ENCODE measurements at places on chromosomes 7 and 10.

DNA sequence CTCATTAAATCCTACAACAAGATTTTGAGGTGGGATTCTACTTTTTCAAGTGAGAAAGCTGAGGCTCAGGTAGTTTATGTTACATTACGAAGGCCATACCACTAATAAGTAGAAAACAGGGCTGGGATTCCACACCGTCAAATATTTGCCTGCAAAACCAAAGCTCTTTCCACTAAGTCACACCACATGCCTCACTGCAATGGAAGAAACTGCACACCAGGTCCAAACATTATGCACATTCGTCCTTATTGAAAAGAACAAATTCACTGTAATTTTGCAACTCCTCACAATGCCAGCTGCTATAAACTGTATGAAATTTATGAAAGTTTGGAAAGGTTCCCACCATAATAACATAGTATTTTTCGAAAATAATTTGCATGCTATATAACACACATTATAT lies 66.5 kb downstream of the DGKB start:
- H3K4me3 ChIP-seq: no peak overlapping the region
- no peak for DNase-seq
- H3K27me3 ChIP-seq: no peaks in the 10 kb centered on the region
- peak overlapping the region; percentile 61 for H3K27ac ChIP-seq

DNA sequence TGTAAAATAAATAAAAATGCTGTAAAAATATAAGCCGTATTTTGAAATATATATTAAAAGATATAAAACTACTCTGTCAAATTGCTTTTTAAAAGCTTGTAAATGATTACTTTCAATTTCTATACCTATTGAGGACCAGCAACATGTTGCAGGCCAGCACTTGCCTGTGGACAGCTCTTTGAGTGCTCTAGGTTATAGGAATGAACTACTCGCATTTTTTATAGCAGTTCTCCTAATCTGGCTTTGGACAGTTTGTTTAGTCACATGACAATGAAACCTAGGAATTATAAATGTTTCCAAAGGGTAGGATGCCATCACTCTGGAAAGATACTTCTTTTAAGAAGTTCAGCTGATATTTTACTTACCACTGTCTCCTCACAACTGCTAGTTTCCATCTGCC lies 117.7 kb upstream of the PTPRZ1 start:
- H3K36me3 ChIP-seq: no peaks in the 10 kb centered on the region
- no peak for DNase-seq
- no peak overlapping the region for H3K27ac ChIP-seq
- H3K4me1 ChIP-seq: peaks cover 21% of the 10 kb centered on the region
- H3K27me3 ChIP-seq: no peaks in the 10 kb centered on the region

GRCh38 chr10:84551437-84552120 lies 223.2 kb downstream of the CCSER2 start:
- H3K4me3 ChIP-seq: no peak overlapping the region
- no peak for DNase-seq
- no peaks in the 10 kb centered on the region for H3K27me3 ChIP-seq
- no peaks in the 10 kb centered on the region for H3K36me3 ChIP-seq

DNA sequence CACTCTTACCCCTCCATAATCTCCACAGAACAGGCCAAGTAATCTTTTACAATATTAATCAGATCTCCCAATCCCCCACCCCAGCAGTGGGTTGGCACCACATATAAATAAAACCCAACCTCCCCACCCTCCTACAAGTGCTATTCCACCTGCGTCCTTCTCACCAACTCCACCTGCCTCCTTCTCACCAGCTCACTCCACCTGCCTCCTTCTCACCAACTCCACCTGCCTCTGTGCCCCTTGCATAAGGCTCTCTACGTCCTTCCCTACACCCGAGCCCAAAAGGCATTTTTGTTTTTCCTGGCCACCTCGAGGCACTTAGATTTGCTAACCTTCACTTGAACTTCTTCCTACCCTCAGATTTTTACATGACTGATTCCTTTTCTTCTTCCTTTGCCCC lies 89.7 kb downstream of the ATE1 start:
- peaks cover 13% of the 10 kb centered on the region for H3K4me1 ChIP-seq
- DNase-seq: no peak
- H3K27me3 ChIP-seq: no peaks in the 10 kb centered on the region
- no peaks in the 10 kb centered on the region for H3K36me3 ChIP-seq
- no peak overlapping the region for H3K4me3 ChIP-seq
- H3K27ac ChIP-seq: peak overlapping the region; percentile 31

DNA sequence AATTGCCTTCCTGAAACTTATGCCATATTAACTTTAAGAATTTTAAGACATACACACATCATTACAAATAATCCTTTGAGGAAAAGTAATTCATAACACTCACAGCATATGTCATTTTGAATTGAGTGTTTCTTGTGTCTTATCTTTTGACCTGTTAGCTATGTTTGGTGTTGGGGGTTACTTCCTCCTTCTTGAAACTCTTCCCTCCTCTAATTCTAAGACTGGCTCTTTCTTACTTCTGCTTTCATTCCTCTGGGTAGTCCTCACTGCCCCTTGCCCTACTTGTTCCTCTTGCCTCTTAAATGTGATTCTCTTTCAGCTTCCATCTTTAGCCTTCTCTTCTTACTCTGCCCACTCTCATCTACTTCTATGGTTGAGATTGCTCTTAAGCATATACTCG lies 28.3 kb upstream of the PIP4K2A start:
- H3K4me3 ChIP-seq: no peak overlapping the region
- no peaks in the 10 kb centered on the region for H3K4me1 ChIP-seq
- no peak overlapping the region for H3K27ac ChIP-seq
- H3K27me3 ChIP-seq: no peaks in the 10 kb centered on the region
- peaks cover 5% of the 10 kb centered on the region for H3K36me3 ChIP-seq

DNA sequence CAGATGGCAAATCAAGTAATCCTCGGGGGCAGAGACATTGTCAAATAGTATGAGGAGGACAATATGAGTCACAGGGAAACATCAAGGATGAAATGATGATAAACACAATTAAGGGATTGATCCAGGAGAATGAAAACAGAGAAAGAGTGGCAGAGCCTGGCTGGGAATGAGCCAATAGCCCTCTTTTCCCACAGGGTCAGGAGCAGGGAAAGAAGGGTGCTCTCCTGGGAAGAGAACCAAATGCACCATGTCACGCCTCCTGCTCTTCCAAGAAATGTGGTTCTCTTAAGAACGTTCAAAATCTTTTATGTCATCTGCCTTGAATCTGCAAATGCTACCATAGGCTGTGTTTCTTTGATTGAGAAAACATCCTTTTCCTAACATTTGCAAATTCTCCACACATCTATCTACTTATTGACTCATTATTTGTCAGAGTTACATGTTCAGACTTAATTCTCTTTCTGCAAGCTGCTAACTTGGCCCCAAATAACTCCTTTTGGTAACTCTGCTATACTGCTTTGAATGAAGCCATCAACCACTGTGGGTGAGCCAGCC lies 50.6 kb downstream of the HIPK2 start:
- H3K27me3 ChIP-seq: no peaks in the 10 kb centered on the region
- H3K36me3 ChIP-seq: peaks cover 3% of the 10 kb centered on the region

GRCh38 chr10:11381023-11381422 lies 230.4 kb downstream of the USP6NL start:
- H3K27me3 ChIP-seq: no peaks in the 10 kb centered on the region
- H3K27ac ChIP-seq: no peak overlapping the region
- H3K4me3 ChIP-seq: no peak overlapping the region
- DNase-seq: no peak
- H3K36me3 ChIP-seq: no peaks in the 10 kb centered on the region

DNA sequence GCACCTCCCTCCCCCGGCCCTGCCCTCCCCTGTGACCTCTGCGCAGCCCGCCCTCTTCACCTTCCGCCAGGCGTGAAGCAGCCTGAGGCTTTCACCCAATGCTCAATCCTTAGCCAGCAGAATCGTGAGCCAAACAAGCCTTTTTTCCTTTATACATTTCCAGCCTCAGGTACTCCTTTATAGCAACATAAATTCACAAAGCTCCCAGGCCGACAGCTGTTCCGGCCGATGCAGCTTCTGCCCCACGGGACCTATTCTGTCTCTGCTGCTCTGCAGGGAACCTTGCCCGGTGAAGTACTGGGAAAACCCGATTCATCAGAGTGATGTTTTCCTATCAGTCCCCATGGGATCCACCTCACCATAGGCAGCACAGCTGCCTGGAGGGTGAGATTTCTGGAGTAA lies 87.4 kb downstream of the CHST15 start:
- H3K27me3 ChIP-seq: no peaks in the 10 kb centered on the region
- peak overlapping the region; percentile 5 for H3K27ac ChIP-seq
- no peak for DNase-seq
- peaks cover 13% of the 10 kb centered on the region for H3K4me1 ChIP-seq

- H3K36me3 ChIP-seq: peaks cover 13% of the 10 kb centered on the region
- H3K27me3 ChIP-seq: peaks cover 3% of the 10 kb centered on the region
These were observed 173.5 kb upstream of the NFE2L3 start for GRCh38 chr7:25978466-25978865.

- no peak overlapping the region for H3K4me3 ChIP-seq
- H3K36me3 ChIP-seq: no peaks in the 10 kb centered on the region
- DNase-seq: no peak
- no peaks in the 10 kb centered on the region for H3K27me3 ChIP-seq
- H3K27ac ChIP-seq: no peak overlapping the region
- no peaks in the 10 kb centered on the region for H3K4me1 ChIP-seq
These were observed 9.3 kb upstream of the AHR start for GRCh38 chr7:17289074-17289645.

DNA sequence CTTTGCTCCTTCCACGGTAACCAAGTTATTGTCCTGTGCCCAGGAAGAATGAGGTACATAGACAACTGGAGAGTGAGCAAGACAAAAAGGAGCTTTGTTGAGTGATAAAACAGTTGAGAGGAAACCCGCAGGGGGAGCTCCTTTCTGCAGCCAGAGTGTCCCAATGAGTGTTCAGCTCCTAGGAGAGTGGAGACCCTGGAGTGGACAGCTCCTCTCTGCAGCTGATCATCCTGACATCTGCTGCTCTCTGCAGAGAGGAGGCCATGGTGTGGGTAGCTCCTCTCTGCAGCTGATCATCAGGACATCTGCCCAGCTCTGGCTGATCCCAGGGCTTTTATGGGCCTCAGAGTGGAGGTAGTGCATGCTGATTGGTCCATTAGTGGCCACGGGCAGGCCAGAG lies 53.4 kb upstream of the PCDH15 start:
- H3K27ac ChIP-seq: no peak overlapping the region
- H3K36me3 ChIP-seq: no peaks in the 10 kb centered on the region
- no peak for DNase-seq
- H3K27me3 ChIP-seq: no peaks in the 10 kb centered on the region

DNA sequence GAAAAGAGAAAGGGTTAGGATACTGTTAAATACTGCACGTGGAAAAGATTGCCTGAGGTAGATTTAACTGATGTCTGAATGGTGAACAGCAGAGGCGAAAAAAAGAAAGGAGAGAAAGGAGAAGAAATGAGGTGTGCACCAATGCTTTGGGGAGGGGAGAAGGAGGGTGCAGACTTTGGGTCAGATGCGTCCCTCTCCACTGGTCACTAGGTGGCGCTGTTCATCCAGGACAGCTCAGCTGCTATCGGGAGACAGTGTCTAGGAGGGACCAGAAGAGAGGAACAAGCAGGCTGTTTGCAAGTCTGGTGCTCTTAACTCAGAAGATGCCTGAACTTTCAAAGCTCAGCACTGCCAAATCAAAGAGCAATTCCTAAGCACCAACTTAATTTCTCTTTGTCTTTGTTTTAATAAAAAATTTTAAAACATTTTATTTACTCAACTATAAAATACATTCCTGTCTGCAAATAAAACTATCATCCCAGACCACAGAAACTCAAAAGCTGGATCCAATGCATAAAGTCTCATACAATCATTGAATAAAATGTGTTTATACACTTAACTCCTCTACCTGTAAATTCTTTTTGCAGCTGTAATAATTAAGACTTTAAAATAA lies 83.9 kb upstream of the PDLIM1 start:
- H3K4me1 ChIP-seq: peaks cover 28% of the 10 kb centered on the region
- H3K36me3 ChIP-seq: peaks cover 2% of the 10 kb centered on the region
- DNase-seq: peak; percentile 86
- no peak overlapping the region for H3K4me3 ChIP-seq
- H3K27me3 ChIP-seq: no peaks in the 10 kb centered on the region

DNA sequence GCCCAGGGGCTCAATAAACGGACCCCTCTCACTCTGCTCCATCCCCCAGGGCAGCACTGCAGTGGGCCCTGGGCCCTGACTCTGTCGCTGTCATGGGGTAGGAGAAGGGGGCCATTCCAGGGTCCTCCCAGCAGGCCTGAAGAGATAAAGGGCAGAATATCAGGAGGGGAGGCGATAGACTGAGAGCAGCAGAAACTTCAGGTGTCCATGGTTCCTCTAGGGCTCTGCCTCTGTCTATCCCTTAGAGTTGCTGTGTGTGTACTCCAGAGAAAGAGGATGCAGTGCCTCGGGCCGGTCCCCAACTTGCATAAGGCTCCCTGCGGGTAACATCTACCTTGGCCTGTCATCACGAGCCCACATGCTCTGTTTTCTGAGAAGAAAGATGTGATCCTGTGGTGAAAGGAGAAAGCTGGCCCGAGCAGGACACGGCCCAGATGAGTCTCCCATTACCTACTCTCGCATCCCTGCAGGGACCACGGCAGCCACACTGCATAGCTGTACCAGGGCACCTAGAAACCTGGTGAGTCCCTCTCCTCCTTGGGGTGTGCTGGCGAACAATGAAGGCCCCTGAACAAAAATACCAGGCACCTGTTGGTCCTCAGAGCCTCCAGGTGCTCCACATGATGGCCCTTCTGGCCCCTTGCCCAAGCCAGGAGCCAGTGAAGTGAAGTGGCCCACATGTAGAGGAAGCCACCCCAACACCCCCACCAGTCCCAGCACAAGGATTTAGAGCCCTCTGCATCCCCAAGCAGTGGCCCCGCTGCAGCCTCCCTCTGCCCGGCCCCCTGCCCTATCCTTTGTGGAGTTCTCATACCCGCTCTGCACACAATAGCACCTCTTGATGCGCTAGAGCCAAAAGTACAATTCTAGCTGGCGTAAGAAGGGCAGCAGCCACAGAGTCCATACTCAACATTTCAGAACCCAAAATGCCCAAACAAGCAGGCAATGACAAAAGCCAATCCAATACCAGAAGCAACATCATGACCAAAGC lies 106.8 kb downstream of the ARHGAP22 start:
- no peaks in the 10 kb centered on the region for H3K36me3 ChIP-seq
- DNase-seq: no peak
- peaks cover 13% of the 10 kb centered on the region for H3K4me1 ChIP-seq
- no peak overlapping the region for H3K27ac ChIP-seq

DNA sequence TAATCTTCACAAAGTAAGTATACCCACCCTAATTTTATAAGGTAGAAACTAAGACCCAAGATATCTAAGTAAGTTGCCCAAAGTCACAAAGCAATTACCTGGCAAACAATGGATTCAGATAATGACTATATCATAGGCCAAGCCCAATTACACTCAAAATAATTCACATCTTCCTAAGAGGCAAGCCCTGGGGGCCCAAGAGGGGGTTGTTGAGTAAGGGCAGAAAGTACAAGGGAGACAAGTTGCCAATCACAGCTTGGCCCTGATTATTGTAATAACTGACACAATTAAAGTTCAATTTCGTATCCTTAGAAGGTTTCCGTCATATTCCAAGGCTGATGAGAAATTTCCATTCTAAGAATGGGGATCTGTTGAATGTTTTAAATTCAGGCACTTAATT lies 91.4 kb downstream of the NPSR1 start:
- DNase-seq: no peak
- H3K27ac ChIP-seq: no peak overlapping the region
- no peaks in the 10 kb centered on the region for H3K36me3 ChIP-seq
- no peaks in the 10 kb centered on the region for H3K27me3 ChIP-seq

All from WTC11 (cell line).